Iris pigment epithelial cell (primary cell): ENCODE measurements at places on chromosomes 16 and 17.
A peak's percentile ranks its signal among the peaks of the same experiment; 100 is the strongest.

- no peak for DNase-seq
These were observed 10.4 kb downstream of the BANP start for GRCh38 chr16:87961623-87962022.

- DNase-seq = peak; percentile 95
These were observed 11.3 kb upstream of the CHST6 start for GRCh38 chr16:75506574-75506973.

DNA sequence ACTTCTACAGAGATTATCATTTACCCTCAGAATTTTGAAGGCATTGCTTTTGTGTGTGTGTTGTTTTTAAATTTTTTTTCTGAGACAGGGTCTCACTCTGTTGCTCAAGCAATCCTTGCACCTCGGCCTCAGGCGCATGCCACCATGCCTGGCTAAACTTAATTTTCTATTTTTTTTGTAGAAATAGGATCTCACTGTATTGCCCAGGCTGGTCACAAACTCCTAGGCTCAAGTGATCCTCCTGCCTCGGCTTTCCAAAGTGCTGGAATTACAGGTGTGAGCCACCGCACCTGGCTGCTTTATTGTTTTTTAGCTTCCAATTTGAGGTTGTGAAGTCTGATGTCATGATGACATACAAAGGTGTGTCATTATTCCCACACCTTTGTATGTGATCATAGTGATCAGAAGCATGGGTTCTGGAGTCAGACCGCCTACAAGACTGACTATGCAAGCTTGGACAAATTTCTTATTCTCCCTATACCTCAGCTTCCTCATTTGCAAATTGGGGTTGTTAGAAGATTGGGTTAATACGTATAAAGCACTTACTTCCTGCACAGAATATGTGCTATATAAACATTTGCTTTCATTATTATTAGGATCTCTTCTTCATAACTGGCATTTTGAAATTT lies 5.8 kb downstream of the SEPHS2 start:
- no peak for DNase-seq

GRCh38 chr16:75575958-75576357 lies 9.8 kb downstream of the GABARAPL2 start:
- DNase-seq = no peak

DNA sequence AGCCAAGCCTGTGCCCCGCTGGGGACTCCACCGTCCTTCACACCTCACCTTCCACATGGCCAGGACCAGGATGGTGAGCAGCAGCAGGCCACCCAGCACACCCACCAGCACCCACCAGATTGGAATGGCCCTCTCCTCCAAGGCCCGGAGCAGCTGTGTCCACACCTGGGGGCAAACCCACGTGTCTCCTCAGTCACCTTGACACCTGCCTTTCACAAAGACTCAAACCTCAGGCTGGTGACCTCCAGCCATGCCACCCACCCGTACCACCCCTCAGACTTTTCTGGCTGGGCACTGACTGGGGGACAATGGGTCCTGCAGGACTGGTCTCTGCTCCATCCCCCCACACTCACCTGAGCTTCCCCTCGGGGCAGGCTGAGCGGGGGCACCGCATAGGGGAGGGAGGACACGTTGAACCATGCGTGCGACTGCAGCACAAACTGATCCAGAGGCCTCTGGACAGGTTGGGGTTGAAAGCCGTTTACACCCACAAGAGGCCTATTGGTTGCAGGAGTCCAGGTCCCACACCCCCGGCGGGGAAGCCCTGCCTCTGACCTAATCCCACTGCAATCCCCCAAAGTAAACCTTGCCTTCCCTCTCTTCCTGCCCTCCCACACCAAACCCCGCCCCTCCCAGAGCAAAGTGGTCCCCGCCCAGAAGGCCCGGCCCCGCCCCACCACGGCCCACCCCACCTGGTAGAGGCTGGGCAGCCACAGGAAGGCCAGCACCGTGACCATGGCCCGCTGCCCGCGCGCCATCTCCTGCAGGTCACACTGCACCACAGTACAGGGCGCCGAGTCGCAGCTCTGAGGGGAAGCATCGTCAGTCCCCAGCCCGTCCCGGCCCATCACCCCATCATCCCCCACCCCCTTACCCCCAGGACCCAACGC lies 10.9 kb upstream of the FAM171A2 start:
- DNase-seq = no peak

DNA sequence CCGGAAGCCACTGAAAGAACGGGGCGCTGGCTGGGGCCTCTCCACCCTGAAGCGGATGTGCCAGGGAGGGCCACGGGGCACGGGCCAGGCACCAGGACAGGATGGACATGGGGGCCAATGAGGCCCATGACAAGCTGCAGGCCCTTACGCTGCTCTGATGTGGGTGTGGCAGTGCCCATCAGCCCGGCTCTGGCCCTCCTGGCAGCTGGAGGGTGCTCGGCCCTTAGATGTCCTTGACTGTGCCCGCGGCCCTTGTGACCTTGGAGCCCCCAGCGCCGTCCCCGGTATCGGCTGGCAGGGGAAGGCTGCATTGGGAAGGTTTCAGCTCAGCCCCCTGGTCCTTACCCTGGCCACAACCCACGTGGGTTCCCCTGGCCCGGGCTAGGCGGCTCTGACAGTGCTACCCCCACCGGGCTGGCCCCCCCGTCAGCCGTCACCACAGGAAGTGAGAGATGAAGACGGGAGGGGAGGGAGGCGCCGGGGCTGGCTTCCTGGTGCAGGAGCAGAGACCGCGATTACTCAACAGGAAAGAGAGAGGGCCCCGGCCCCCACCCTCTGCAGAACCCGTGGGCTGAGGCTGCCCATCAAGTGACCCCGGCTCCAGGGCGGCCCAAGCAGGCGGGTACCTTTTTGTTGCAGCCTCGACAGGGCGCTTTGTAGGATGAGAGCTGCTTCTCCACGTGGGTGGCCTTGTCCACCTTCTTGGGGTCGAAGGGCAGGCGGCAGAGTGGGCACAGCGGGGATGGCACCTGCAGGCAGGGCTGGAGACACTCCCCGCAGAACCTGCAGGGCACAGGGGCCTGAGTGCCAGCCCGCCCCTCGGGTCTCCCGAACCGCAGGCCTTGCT lies 5.3 kb downstream of the RNF166 start:
- peak; percentile 96 for DNase-seq

GRCh38 chr16:49926941-49927340 lies 71.0 kb upstream of the ZNF423 start:
- no peak for DNase-seq

DNA sequence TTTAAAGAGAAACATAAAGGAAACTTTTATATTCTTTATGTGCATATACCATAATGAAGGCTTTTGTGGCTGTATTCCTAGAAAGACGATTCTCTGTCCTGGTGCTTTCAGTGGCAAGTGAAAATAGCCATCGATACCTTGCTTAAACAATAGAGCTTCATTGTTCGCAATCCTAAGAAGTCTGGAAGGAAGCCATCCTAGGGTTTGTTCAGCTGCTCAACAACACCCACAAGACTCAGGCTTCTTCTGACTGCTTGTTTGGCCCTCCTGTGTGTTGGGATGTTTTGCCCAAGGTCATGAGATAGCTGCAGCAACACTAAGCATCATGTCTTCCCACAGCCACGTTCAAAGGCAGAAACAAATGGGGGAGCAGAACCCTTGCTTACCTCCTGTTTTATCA lies 36.1 kb upstream of the COX10 start:
- no peak for DNase-seq

- peak; percentile 76 for DNase-seq
These were observed 668 bp downstream of the USP36 start for GRCh38 chr17:78839762-78840529.

GRCh38 chr17:83178533-83179304 lies 99.3 kb downstream of the METRNL start:
- no peak for DNase-seq

- no peak for DNase-seq
These were observed 328.6 kb upstream of the PMFBP1 start for GRCh38 chr16:72500545-72500944.

DNA sequence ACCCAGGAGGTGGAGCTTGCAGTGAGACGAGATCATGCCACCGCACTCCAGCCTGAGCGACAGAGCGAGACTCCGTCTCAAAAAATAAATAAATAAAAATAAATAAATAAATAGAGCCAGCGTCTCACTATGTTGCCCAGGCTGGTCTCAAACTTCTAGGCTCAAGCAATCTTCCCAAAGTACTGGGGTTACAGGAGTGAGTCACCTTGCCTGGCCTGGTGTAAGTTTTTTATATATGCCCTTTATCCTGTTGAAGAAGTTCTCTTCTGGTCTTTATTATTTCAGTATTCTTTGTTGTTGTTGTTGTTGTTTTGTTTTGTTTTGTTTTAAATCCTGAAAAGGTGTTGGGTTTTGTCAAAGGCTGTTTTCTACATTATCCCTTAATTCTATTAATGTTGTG lies 30.1 kb upstream of the ABCC1 start:
- DNase-seq = peak; percentile 20

GRCh38 chr17:50830994-50831393 lies 4.4 kb upstream of the WFIKKN2 start:
- no peak for DNase-seq

DNA sequence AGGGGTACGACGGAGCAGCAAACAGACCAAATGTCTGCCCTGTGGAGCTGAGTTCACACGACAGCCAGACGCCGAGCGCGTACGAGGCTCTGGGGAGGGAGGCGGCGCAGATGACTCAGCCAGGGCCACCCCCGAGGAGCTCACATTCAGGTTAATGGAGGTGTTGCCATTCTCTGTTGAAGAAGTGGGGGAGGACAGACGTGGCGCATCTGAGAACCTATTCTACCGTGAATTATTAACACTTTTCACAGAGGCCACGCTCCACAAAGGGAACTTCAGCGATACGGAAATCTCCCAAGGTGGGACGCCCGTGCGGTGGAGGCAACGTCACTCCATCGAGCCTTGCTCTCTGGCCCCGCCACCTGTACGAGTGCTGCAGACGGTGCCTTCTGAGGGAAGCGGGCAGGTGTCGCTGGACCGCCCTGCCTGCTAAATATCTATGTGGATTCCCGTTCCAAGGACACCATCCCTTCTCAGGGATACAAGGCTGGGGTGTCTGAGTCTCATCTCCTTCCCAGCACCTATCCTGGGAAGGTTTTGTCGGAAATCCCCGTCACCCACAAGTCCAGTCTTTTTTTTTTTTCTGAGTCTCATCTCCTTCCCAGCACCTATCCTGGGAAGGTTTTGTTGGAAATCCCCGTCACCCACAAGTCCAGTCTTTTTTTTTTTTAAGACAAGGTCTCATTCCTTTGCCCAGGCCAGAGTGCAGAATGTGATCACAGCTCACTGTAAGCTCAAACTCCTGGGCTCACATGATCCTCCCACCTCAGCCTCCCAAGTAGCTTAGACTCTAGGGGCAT lies 19.0 kb downstream of the ABR start:
- DNase-seq = no peak
